ENCODE measurements at places on chromosomes 5 and 9. TPM values are rescaled to one million over a fixed set of nuclear protein-coding genes. Genes with fewer than 3 reads are reported as not detected.

Gene C5orf46
- polyA plus RNA-seq = not detected

Gene LECT2
- polyA plus RNA-seq = 2.1 TPM

Gene CETN3
- polyA plus RNA-seq = 97.3 TPM

Gene WDR38
- polyA plus RNA-seq = 0.24 TPM

Gene MACIR
- 19.1 TPM for polyA plus RNA-seq

Gene C9orf50
- 0.34 TPM for polyA plus RNA-seq

Measured in right renal cortex interstitium (tissue), 3 donors.